ENCODE measurements at places on chromosomes 11 and 22.
A peak's percentile ranks its signal among the peaks of the same experiment; 100 is the strongest.

- DNase-seq, result no peak
Observed at GRCh38 chr22:37210041-37210803, 2.1 kb downstream of the SSTR3 start.

GRCh38 chr11:15610881-15611280 lies 496.2 kb downstream of the INSC start:
- DNase-seq, result no peak

GRCh38 chr11:108223348-108224149 lies 682 bp downstream of the ATM start:
- DNase-seq, result no peak

DNA sequence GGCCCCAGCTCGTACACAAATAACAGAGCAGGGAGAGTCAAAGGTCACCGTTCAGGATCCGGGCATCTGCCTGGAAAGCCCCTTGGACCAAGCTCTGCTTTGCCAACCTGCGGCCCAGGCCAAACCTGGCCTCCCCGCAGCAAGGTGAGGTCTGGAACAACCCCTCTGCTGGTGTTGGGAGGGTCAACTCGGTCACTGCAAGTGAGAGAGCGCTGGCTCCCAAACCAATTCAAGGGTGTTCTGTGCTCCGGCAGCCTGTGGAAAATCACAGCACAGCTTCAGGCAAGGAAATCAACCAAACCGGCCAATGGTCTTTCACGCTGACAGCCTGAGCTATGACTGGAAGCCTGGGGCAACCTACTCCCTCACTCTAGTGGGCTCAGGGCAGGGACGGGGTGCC lies 63.4 kb downstream of the MYH9 start:
- no peak for DNase-seq

- DNase-seq, result peak; percentile 62
Observed at GRCh38 chr11:43868852-43869567, 11.6 kb upstream of the ALKBH3 start.

GRCh38 chr11:77320351-77320750 lies 18.9 kb upstream of the GDPD4 start:
- DNase-seq, result no peak

GRCh38 chr22:44280665-44281188 lies 32.0 kb downstream of the SHISAL1 start:
- DNase-seq, result no peak

DNA sequence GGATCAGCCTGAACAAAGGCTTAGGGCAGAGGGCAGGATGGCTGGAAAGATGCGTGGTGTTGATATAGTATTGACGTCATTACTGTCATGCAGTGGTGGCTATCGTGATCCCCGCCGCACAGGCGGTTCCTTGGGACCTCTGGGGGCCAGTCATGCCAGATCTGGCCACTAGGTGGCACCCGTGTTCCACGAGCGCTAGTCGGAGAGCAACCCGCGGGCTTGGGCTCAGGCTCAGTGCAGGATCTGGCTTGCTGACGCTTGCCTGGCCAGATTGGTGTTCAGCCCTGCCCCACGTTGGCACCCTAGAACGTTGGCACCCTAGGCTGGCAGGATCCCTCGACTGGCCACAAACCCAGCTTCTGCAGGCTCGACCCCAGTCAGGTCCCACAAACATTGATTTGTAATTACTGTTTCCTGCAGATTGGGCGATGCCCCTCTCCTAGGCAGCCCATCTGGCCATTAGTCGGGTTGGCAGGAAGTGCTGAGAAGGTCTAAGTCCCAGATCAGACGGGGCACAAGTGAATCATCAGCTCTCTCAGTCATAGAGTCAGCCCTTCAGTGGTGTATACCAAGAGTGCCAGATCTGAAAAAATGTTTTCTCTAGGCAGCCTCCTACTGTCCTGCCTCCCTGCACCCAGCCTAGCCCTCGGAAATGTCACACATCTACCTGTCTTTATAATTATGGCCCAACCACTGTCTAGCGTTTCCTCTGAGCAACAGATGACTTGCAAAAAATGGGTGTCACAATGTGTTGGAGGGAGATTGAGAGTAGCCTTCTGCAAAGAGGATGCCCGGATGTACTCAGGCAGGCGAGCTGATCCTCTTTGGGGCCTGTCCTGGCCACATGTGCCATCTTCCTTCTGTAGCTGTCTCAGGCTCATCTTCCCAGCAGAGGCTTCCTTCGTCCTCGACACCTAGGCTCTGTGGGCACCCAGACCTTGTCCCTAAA lies 315.3 kb downstream of the TMEM135 start:
- peak; percentile 42 for DNase-seq

- DNase-seq, result no peak
Observed at GRCh38 chr22:39920134-39920743, 19.4 kb downstream of the GRAP2 start.

GRCh38 chr11:124961972-124962609 lies 8.1 kb downstream of the CCDC15 start:
- no peak for DNase-seq

- DNase-seq, result no peak
Observed at GRCh38 chr11:34997952-34998528, 81.6 kb downstream of the PDHX start.

DNA sequence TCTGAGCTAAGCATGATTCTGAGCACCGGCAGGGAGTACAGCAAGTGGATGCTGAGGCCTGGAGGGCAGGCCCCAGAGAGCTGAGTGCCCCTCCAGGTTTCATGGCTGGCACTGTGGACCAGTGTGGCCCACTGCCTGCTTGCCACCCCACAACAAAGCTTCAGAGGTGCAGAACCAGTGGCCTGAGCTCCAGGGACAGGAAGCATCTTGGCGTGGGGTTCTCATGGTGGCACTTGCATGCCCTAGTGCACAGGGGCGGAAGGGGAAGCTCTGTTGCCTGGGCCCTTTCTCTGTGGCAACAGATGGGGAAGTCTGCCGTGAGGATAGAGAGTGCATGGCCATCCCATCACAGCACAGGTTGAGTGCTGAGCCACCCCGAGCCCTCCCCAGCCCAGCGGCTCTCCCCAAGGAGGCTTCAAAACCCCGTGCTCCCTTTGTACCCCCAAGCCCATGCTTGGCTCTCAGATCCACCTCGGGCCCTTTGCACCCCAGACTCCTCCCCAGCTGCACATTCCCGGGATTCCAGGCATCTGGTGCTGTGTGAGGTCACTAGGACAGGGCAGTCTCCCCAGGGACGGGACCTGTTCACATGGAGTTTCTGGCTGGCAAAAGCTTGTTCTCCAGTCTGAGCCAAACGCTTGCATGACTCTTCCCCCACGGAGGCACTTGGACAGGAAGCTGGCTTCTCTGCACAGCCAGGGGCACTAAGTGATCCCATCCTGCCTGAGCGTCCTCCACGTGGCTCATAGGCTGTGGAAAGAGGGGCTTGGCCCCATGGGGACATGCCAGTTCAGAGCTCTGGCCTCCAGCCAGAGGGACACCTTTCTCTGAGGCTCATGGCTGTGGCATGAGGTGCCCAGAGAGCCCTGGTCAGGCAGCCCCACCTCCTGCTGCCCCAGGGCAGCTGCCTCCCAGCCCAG lies 4.2 kb downstream of the SLC25A1 start:
- no peak for DNase-seq

DNA sequence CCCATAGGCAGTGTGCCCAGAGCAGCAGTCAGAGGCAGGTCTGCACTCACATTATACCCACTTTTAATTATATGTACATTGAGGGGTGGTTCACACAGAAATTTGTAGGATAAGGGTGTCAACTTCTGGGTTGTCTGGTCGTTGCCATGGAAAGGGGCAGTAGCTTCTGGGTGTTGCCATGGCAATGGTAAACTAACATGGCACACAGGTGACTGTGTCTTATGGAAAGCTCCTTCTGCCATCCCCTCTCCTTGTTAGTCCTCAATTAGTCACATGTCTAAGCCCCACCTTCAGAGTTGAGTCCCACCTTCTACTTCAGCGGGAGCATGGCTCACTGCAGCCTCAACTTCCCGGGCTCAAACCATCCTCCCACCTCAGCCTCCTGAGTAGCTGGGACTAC lies 56.3 kb upstream of the ATXN10 start:
- no peak for DNase-seq

DNA sequence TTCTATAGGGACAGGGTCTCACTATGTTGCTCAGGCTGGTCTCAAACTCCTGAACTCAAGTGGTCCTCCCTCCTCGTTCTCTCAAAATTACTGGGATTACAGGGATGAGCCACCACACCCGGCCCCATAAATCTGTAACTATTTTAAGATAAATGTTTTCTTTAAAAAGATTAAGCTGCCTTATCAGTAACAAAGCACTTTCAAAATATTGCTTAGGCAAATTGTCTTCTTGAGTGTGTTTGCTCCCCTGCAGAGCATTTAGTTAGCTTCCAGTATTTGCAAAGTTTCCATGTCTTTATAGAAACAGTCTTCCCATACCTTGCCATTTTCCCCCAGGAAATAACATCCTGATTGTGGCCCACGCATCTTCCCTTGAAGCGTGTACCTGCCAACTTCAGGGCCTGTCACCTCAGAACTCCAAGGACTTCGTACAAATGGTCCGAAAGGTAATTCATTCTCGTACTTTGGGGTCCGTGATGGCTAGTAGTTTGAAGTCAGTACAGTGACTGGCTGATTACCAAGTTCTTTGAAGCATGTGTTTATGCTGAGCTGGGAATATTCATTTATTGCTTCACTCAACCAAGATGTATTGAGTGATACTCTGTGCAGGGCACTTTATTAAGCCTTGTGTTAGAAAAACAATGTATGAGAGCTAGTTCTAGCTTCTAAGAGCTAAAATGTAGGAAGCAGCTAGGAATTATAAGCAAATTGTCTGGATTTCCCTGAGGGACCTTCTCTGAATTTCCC lies 30.4 kb upstream of the CRTAM start:
- no peak for DNase-seq

GRCh38 chr11:62508336-62509058 lies 38.1 kb downstream of the AHNAK start:
- no peak for DNase-seq

DNA sequence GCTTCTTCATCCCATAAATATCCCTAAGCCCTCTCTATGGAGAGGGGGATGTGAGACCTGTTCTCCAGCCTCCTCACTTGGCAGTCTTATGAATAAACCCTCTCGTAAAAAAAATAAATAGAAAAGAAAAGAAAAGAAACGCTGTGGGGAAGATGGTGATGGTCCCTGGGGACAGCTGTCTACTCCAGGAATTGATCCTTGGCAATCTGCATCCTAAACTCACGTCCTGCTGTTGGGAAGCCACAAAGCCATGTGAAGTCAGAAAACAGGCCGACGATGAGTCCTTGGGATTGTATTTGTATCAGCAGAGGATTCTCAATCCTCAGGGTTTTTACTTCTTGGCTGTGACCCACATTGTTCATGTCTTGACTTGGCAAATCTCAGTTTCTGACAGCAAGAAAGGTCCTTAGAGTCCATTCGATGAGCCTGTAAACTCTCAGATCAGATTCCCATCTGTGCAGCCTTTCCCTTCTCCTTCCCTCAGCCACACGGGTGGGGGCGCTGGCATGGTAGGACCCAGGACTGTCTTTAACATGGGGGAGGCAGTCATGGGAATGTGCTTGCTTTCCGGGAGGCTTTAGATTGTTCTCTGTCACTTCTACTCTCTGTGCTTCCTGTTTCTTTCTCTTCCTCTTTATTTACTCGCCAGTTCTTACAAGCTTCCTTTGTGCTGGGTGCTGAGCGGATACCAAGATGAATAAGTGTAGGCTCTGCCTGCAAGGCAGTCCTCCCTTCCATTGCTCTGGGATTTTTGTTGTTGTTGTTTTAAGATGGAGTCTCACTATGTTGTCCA lies 24.9 kb downstream of the TCP11L1 start:
- no peak for DNase-seq

DNA sequence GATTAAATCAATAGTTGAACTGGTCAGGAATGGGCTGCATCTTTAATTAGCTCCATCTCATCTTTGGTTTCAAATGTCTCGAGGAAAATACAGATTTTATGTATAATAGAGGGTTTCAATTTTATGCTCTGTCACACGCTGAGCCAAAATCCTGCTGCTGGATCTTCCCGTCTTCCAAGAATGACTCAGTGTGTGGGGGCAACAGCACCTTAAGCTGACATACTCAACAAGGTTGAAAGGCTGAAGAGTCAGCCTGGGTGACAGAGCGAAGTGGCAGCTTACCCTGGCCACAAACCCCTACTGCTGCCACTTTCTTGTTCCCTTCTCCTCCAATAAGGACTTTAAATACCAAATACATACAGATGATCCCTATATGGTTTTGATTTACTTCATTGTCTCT lies 9.0 kb upstream of the PCF11 start:
- DNase-seq, result no peak

DNA sequence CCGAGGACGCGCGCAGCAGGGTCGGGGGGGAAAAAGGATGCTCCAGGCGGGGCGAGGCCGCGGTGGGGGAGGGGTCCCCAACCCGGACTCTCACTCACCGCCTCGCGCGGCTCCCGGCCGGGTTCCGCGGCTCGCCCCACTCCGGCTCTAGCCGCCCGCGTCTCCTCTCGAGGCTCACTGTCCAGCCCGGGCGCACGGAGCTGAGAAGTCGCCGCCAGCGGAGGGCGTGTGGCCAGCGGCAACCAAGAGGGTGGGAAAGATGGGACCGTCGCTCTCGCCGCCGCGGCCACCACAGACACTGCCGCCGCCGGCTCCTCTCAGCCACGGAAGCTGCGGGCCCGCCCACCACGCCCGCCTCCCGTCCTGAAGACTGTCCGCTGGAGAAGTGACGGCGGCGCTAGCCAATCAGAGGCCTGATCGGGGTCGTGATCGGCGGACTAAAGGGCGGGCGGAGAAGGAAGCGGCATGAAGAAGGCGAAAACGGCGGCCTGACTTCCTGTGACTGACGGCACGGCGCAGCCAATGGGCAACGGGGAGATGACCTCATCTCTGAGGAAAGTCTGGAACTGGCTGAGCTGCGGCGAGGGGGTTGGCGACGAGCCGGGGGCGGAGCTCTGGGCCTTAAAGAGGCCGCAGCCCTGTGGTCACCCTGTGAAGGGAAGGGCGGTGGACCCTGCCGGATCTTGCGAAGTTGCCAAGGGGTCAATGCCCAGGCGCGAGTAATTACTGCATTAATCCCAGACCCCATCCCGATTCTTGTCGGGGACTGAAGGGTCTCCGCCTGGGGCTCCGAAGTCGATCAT lies at the start of gene MRTFA:
Gene MRTFA (minus strand): TSS at position 340 of the 803 bp plus-strand sequence.
- peak; percentile 98 for DNase-seq

DNA sequence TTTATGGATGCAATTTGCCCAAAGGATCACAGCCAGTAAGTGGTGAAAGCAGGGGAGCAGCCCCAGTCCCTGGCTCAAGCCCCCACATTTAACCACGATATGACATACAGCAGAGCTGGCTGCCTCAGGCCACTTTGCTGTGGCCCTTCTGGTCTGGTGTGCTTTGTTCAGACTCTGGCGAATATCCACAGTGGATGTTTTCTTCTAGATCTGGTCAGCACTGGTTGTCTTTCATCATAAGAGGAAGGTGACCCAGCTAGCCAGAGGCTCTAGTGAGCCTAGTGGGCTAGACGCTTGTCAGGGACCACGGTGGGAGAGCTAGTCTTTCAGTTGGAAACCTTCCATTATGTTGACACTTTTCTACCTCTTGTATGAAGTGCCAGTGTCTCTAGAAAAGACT lies 42.5 kb downstream of the DGCR2 start:
- no peak for DNase-seq

- no peak for DNase-seq
Observed at GRCh38 chr11:7677796-7678201, 4.5 kb upstream of the CYB5R2 start.

GRCh38 chr11:73939096-73939495 lies 11.7 kb upstream of the DNAJB13 start:
- no peak for DNase-seq

Measured in T-helper 2 cell (primary cell).